ENCODE measurements at places on chromosomes 5 and 9.

GRCh38 chr5:62585751-62586150 lies 7.1 kb downstream of the LRRC70 start:
- DNase-seq, result no peak

DNA sequence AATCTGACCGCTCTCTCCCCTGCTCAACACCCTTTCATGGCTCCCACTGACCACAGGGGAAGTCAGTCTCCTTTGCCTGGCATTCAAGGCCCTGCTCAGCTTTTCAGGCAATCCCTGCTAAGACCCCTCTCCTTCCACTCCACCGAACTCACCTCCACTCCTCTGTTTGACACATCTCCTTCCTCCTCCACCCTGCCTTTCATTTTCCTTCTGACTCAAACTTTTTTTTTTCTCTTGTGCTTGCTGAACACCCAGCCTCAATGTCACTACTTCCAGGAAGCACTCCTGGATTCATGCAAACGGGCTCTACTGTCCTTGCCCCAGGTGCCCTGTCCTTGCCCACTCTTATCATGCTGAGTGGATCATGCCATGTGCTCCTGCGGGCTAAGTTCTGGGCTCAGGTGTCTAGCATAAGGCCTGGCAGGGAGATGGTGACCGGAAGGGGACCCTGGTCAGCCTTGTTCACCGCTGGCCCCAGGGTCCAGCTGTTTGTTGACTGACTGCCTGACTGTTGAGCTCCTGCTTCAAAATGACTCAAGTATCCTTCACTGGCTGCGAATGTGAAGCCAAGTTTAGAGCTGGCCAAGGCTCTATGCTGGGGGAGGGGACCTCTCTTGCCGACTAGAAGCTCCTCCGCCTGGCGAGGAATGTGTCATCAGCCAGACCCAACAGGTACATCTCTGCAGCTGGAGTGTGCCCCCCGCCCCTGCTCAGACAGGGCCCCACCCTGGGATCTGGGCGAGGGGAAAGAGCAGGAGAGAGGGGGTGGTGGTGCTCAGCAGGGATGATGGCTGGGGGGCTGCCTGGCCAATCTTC lies 6.2 kb downstream of the NR5A1 start:
- no peak for DNase-seq

GRCh38 chr5:143716881-143717280 lies 95.1 kb upstream of the HMHB1 start:
- DNase-seq, result no peak

- peak; percentile 91 for DNase-seq
These were observed 6.2 kb upstream of the VPS13A start for GRCh38 chr9:77170991-77171699.

DNA sequence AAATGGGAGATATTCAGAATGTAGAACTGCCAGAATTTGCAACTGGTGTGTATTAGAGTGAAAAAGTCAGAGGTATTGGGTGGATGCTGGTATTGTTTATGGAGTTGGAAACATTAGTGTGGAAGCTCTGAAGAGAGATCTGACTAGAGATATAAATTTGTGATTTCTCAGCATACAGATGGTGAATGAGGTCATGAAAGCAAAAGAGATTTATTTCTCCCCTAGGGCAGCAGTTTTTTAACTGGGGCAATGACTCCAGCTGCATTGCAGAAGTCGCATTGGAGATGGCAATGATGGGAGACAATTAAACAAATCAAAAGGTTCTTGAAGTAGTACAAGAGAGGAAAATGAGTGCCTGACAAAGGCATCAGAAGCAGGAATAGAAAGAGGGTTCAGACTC lies 64.9 kb downstream of the CETN3 start:
- no peak for DNase-seq

GRCh38 chr9:26566141-26566540 lies 326.5 kb downstream of the CAAP1 start:
- DNase-seq, result no peak

GRCh38 chr5:135832941-135833920 lies 1.2 kb upstream of the SLC25A48 start:
- no peak for DNase-seq

DNA sequence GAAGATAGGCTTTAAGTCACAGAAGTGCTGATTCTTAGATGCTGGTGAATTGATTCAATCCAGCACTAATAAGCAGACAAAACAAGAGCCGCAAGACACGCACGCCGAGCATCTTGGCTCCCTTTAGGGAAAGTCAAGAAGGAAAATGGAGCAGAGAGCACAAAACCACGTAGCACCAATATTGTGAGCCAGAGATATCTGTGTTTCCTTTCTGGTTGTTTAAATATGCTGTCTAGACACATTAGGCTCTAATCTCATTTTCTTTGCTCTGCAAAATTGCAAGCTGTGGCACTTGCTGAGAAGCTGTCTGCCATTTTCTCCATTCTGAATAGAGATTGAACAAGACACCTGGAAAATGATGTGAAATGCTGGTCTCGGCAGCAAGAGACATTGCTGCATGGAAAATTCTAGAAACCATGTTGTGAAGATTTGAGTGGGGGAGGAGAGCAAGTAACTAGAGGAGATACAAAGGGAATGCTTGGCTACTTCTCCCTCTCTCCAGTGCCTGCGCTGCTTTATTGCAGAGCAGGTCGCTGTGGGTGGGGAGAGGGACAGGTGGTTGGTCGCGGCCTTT lies 336.3 kb downstream of the MED10 start:
- DNase-seq, result no peak

- no peak for DNase-seq
These were observed 665.1 kb downstream of the CDH18 start for GRCh38 chr5:19322716-19323485.

DNA sequence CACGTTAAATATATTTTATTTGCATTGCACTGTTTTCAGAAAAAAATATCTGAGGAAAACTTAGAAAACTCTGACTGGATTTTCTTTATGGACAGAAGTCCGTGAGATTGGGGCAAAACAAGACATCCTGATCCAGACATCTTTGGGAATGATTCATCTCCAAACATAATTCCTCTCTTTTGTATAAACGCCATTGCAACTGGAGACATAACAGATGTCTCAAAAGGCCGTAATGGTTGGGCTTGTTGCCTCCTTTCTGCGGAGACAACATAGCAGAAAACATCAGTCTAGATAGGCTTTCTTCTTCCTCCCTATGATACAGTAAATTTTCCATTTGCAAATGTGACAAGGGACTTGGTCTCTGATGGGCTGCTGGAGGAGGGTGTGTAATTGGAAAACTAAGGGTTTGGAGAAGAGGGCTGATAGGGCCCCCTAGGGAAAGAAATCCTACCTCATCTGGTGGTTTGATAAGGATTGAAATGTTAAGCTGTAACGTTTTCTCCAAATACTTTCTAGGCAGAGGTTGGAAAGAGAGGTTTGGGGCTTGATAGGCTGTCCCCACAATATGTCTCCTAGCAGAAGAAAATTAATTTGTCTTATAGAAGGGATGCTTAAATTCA lies 631.5 kb upstream of the ST8SIA4 start:
- no peak for DNase-seq

DNA sequence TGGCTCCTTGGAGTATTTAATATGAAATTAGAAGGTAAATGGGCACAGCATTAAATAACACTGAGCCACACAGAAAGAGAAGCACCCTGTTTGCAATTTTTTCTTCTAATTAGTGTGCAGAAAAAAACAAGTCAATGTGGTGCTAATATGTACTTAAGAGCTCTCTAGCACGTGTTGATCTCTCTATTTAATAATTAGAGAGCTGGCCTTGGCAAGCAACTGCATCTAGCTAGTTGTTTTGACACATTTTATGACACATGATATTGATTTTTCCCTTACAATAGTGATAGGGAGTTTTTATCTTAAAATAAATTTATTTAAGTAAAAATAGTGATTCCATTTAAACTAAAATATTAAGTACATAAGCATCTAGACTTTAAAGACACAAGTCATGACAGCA lies 54.5 kb upstream of the NUDT12 start:
- peak; percentile 38 for DNase-seq

GRCh38 chr5:86757824-86758223 lies 140.1 kb downstream of the COX7C start:
- DNase-seq, result no peak

DNA sequence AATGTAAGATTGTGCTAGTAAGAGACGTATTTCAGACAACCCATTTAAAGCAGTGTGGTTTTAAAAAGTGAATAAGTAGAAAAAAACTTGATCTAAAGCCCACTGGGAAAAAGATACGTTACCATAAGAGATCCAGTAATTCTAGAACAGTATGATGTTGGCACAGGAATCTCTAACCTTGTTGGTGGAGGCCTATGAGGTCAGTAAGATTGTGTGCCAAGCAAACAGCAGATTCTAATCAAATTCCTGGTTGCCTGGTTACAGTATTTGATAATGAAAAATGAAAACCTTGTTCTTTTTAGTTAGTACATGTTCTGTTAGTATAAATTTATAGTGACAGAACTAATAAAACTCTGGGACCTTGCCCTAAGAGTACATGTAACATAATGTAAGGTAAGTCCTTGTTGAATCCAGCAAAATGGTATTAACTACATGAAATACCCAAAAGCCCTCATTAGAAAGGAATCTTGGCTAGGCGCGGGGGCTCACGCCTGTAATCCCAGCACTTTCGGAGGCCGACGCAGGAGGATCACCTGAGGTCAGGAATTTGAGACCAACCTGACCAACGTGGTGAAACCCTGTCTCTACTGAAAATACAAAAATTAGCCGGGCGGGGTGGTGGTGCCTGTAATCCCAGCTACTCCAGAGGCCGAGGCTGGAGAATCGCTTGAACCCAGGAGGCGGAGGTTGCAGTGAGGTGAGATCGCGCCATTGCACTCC lies 33.2 kb upstream of the DMXL1 start:
- no peak for DNase-seq

GRCh38 chr5:41921166-41921565 lies 3.9 kb upstream of the FBXO4 start:
- no peak for DNase-seq

DNA sequence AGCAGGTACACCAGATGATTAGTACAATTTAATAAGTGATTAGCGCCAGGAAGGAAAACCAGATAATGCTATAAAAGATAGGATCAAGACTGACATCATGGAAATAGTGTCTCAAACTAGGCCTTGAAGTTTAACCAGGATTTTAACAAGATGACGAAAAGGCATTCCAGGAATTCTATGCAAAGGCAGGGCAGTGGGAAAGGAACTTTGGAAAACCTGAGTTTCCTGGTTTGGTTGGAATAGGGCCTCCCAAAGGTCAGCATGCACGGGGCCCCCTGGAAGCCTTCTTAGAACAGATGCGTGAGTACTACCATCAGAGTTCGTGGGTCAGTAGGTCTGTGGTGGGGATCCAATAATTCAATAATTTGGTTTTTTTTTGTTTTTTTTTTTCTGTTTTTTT lies 935.2 kb upstream of the DMAC1 start:
- no peak for DNase-seq

GRCh38 chr5:137580030-137580429 lies 80.9 kb upstream of the SPOCK1 start:
- DNase-seq, result no peak

DNA sequence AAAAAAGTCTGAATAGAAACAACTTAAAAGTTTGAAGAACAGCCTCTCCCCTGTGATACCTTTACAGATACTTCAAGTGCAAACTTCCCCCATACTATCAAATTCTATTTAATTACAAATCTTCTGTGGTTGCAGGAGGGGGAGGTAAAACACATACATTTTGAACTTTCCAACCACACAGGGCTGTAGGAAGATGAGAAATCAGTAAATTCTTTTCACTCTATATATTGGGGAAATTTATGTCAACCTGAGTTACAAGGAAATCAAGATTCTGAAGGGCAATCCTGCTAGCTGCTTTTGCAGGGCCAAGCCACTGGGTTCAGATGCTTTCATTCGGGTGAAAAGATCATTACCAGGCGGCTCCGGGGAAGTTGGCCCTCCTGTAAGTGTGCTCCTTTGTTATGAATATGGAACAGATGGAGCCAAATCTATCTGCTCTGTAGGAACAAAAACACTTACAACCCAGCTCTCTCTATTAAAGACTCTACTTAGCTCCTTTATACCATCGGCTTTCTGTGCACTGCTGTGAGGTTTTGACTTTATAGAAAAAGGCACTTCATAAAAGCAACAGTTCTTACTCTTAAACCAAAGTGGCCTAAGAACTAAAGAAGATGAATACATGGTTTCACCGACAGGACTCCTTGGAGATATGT lies 269.1 kb downstream of the EFNA5 start:
- no peak for DNase-seq

GRCh38 chr5:134174841-134175839 lies 1.6 kb downstream of the SKP1 start:
- DNase-seq, result peak; percentile 22

DNA sequence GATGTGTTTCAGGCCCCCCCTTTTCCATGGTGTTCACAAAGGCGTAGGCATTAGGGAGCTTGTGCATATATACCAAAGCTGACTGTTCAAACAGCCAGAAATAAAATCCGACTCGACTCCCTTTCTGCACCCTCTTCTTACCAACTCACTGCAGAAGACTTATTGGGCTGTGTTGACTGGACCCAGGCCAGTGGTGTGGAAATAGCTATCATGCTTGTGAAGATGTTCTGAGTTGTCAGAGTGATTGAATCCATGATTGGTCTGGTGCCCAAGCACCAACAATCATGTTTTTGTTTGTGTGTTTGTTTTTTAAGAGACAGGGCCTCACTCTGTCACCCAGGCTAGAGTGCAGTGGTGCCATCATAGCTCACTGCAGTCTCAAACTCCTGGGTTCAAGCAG lies 21.6 kb downstream of the TJP2 start:
- DNase-seq, result no peak

DNA sequence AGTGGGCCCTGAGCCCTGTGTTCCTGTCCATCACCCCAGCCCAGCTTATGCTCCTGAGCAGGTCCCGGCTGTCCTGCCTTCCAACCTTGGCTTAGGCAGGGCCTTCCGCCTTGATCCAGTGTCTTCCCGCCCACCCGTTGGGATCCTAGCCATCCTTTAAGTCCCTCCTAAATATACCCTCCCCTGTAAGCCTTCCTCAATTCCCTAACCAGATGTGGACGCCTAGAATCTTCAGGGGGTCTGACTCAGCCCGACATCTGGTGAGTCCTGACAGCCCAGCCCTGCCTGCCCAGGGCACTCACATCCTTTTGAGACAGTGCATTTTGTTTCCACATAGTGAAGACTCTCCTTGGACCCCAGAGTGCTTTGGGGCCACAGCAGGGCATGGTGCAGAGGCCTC lies 23.7 kb downstream of the SLC6A7 start:
- DNase-seq, result no peak

- no peak for DNase-seq
These were observed 223.5 kb upstream of the IL12B start for GRCh38 chr5:159553792-159554191.

- DNase-seq, result no peak
These were observed 26.6 kb downstream of the IRX2 start for GRCh38 chr5:2724831-2725230.
